ENCODE measurements at places on chromosomes 5 and 9.

GRCh38 chr9:94145640-94146039 lies 61.4 kb downstream of the PTPDC1 start:
- no peak for DNase-seq

DNA sequence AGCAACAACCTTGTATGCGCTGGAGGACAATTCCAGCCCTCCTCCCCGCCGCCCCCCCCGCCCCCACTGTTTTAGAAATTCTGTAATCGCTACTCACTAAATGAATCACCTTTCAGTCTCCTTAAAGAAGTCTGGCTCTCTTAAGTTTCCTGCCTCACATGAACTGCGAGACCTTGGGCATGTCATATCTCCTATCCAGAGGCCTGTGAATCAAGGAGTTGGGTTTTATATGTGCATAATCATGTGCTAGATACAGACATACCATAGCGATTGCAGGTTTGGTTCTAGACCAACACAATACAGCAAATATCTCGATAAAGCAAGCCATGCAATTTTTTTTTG lies 337 bp upstream of the DMAC1 start:
- no peak for DNase-seq

DNA sequence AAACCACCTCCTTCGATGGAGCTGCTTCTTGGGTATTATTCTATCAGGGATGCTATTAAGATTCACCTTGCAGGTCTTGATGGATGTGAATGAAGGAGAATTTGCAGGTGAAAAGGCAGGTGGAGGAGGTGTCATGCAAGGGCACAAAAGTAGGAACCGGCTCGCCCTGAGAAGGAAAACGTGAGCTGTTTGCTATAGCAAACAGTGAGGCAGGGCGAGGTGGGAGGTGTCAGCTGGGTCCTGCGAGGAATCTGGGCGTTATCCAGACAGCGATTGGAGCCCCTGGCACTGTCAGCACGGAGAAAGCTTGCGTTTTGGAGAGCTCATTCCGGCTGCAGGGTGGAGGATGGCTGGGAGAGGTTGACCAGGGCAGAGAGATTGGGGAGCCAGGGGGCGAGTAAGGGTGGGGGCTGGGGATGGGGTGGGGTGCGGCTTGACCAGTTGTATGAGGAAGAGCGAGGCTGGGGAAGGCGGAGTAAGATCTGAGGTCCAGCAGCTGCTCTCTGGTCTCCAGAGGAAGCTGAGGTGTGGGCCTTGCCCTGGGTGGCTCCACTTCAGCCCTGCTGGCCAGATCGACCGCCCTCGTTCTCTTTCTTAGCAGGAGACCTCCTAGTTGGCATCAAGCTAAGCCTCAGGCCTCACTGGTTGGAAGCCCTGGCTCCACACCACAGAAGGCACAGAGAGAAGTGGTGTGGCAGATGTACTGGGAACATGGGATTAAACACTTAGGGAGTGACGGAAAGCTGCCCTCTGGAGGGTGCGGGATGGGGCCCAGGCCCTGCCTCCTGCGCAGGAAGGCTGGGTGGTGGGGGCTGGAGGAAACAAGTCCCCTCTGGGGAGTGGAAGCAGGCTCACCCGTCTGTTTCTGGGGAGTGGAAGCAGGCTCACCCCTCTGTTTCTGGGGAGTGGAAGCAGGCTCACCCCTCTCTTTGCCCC lies 54.7 kb upstream of the NEURL1B start:
- no peak for DNase-seq

GRCh38 chr9:32584784-32585183 lies 11.8 kb upstream of the NDUFB6 start:
- no peak for DNase-seq

DNA sequence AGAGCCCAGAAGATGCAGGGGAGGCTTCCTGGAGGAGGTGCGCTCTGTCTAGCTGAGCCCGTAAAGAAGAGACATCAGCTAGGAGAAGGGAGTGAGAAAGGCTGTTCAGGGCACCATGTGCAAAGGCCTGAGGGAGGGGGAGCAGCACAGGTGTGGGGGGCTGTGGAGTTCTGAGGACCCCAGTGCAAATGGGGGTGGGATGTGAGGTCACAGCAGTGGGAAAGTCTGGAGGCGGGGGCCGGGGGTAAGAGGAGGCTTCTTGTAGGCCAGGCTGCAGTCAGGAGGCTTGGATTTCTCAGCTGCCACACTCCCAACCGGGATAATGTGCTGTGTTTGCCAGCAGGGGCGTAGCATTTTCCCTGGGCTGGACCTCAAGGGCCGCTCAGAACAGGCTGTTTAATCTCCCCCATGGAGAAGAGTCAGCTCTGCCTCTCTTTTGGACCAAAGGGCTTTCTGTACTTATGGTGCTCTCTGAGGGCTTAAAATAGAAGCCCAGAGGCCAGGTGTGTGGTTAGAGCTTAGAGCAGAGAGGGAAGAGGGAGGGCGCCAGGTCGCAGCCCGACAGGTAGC lies 5.7 kb downstream of the NEURL1B start:
- DNase-seq, result no peak

DNA sequence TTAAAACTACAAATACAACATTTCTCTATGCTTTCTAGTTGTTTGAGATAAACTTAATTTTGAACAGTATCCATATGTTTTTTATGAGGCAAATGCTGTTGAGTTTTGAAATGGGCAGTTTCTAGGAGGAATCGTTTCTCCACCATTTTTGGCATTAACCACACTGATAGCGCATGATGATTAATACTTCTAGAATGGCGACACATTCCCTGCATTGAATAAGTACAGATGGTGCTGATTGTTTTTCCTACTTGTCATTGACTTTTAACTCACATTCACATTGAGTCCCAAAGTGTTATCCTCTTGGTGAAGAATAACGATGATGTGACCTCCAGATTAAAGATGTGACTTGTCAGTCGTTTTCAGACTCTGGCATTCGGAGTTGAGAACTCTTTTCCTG lies 6.5 kb upstream of the CCDC192 start:
- DNase-seq, result no peak

- DNase-seq, result no peak
These were observed 65.0 kb downstream of the MAST4 start for GRCh38 chr5:66661149-66661548.

DNA sequence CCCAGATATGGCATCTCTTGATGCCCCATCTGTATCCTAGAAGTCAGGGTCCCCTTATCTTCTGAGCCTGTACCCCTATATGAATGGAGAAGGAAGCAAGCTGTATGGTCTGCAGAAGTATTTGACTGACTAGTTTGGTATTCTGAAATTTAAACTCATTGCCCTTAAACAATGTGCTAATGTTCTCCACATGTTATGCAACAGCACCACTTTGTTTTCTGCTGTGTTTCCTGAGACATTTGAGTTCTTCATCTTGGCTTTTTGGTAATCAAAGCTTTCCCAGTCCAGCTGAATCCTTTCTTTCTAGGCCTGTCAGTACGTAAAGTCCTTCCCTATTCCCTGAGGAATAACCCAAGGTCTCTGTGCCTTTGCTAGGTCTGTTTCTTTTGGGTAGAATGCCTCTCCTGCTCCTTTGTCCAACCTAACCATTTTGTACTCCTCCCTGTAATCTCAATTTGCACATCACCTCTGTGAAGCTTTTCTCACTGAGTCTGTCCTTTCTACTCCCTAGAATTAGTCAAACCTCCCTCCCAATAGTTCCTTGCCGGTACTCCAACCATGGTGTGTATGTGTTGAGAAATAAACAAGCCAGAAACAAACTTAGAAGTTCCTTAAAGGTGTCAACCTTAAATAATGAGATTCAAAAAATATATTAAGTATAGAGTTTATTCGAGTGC lies 72.1 kb upstream of the HSPB3 start:
- no peak for DNase-seq

DNA sequence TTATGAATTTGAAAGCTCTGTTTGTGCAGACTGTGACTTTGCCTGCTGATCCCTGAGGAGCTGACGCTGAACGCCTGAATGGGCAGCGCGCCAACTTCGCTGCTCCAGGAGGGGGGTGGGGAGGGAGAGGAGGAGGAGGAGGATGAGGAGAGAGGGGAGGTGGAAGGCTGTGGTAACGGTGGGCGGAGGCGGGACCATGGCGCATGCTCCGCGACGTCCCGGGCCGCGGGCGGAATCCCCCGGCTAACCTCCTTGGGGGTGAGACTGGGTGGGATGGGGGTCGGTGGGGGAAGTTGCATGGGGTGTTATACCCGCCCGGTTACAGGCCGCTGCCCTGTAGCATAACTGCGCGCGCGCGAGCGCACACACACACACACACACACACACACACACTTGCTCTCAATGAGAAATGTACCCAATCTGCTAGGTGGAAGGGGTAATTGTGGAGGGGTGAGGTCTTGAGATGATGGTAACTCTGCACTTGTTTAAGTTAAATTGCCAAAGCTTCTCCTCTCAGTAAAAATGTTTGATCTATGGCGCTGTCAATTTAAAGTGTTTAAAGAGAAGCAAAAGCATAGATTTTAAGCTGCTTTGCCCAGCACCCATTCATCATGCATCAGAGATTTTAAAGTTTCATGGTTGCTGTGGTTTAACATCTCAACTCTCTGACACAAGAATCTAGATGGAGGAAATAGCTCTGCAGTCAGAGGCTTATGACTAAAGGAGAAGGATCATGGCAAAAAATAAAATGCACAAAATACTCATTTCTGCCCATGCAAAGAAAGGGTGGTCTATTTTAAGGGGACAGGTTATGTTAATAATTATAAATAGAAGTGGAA lies 76.6 kb upstream of the TBCA start:
- no peak for DNase-seq

Data from activated naive CD4-positive, alpha-beta T cell (primary cell).